ENCODE measurements at places on chromosomes 3 and 15.
A peak's percentile ranks its signal among the peaks of the same experiment; 100 is the strongest.

- DNase-seq: no peak
Measured at GRCh38 chr15:57384024-57384423, 7.7 kb downstream of the CGNL1 start.

DNA sequence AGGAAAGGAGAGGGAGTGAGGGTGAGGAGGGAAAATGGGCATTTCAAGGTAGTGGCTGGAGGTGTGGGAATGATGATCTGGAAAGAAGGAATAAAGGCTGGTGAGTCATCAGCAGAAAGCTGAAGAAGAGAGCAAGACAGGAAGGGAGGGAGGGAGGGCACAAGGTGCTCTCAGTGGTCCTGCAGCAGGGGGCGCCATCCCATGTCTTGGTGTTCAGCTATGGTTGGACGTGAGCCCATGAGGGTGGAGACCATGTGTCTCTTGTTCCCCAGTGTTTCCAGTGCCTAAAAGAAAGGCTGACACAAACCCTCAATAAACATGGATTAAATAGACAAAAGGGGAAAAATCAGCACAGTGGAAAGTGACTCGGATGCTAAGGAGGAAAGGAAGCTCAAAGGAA is 228.5 kb downstream of the NTRK3 start:
- DNase-seq: no peak

DNA sequence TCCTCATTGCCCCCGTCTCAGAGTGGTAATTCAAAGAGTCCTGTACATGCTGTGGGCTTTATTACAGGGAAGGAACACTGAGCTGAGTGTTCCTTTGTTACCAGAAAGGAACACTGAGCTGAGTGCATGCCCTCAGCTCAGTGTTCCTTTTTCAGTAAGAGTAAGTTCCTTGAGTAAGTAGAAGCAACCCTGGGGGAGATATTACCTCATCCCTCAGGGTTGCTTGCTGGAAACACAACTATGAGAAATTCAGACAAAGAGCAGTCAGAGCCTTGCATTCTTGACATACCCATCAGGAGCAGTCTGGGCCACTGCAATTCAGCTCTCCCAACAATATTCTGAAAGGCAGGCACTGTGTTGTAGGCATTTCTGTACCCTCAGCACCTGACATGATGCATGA is 17.0 kb downstream of the CHRM5 start:
- DNase-seq: peak; percentile 94

DNA sequence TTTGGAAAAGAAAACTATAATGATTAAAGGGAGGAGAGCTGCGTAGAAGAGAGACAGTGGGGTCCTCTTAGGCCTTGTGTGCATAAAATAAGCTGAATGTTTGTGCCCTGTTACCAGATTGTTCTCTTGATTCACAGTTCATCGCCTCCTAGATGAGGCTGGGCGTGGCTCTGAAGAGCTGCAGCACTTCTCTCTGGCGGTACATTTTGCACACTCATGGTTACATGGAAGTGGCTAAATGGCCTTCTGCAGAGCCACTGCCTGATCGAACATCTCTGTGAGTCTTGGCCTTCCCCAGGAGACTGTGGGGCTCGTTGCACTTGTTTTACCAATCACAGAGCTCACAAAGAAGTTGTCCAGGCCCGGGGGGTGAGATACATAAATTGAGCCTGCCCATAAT is 208.8 kb downstream of the GABRG3 start:
- no peak for DNase-seq

DNA sequence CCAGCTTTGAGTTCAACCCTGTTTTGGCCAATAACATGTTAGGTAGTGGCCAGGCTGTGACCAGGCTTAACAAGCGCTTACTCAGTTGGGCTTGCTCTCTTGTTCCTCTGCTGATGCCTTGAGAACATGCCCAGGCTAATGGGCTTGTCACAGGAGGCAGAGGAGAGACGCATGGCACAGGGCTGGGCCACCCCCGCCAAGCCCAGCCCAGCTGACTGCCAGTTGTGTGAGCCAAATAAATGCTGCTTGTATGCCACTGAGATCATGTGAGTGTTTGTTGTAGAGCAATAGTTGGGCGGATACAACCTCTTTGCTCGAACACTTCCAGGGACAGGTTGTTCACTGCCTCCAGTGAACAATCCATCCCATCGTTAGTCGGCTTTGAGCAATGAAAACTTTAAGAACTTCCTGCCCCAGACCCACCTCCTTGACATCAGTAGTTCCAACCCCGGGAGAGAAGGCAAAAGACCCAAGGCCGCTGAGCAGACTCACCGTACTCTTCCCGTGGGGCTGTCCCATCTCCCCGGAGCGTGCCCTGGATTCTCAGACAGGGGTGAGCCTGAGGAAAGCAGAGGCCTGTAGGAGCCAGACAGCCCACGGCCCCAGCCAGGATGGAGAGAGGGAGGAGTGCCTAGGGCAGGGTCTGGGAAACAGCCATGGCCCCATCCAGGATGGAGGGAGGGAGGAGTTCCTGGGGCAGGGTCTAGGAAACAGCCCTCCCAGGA is 4.1 kb downstream of the PLA2G4F start:
- peak; percentile 4 for DNase-seq

- peak; percentile 68 for DNase-seq
Measured at GRCh38 chr3:153069598-153070510, 92.2 kb upstream of the RAP2B start.

DNA sequence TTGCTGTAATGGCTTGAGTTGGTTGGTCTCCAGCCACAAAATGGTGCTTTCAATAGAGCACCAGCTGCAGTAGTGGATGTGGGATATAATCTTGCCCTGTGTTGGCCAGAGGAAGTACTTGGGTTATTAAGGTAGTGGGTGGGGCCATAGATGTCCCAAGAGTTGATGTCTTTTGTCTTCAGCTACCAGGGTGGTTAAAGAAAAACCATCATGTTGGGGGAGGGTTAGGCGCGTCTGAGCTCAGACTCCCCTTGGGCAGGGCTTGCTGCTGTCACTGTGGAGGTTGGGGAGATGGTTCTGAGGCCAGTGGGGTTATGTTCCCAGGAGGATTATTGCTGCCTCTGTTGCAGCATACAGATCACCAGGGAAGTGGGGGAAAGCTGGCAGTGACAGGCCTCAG is 46.9 kb upstream of the GADL1 start:
- DNase-seq: no peak

GRCh38 chr3:44106756-44107155 is 134.9 kb upstream of the TOPAZ1 start:
- no peak for DNase-seq

DNA sequence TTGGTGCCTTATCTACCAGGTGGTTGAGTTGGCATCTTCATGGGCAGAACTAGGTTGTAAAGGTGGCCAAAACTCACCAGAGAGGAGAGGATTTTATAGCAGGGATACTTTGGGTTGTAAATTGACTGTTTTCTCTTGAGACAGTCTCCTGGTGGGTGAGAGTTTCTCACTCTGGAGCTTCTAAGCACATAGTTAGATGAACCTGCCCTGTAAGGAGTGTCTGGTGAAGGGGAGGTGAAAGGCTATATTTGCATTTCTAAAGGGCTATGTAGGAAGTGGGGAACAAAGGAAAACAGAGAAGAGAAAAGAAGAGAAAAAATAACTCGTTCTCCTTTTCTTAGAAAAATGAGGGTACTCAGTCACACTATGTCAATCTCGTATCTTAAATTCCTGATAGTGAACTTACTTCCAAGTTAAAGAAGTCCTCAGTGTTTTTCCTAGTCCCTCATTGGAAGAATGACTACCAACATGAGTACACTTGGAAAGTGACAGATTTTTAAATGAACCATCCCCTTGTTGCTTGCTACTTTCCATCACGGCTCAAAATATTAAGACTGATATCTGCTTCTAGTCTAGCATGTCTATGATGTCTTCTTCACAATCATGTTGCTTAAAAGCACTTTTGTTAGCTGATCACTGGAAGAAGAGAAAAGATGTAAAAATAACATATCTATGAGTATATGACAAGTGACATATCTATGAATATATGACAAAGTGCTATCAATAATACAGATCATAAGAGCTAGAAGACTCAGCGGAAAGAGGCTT is 113.8 kb upstream of the P2RY1 start:
- DNase-seq: no peak

- no peak for DNase-seq
Measured at GRCh38 chr3:160856450-160856849, 100.4 kb downstream of the PPM1L start.

- no peak for DNase-seq
Measured at GRCh38 chr3:13235079-13235478, 161.8 kb upstream of the IQSEC1 start.

DNA sequence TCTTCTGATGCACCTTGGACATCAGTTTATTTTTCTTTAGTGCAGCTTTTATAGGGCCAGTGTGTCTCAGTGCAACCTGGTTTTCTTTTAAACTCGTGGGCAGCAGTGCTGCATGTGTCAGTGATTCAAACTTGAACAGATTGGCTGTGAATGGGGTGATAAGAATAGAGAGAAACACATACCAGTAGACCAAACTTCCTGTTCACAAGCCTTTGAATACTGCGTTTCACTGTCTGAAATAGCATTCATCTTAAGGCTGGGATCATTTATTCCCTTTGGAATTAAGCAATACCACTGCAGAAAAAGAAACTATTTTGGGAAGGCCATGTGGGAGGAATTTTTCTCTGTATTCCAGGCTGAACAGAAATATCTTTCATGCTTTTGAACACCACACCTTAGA is 51.7 kb downstream of the PHLDB2 start:
- peak; percentile 83 for DNase-seq

DNA sequence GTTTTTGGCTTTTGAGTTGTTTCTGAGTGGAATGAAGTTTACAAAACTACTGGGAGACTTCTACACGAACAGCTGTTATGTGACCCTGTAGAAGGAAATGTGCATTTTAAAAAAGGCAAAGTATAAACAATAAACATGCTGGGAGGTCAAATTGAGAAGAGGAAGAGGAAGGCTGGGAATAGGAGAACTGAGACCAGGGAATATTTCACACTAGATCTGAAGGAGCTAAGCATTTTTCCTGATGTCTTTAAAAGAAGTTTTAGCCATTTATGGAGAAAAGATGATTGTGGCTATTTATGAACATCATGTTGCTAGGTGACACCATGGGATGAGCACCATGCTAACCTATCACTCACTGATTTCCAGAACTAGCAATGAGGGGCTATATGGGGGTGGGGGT is 76.3 kb upstream of the FAM98B start:
- no peak for DNase-seq

- no peak for DNase-seq
Measured at GRCh38 chr3:116084999-116085791, 360.1 kb downstream of the LSAMP start.

- no peak for DNase-seq
Measured at GRCh38 chr15:91710080-91710698, 143.3 kb upstream of the SLCO3A1 start.

DNA sequence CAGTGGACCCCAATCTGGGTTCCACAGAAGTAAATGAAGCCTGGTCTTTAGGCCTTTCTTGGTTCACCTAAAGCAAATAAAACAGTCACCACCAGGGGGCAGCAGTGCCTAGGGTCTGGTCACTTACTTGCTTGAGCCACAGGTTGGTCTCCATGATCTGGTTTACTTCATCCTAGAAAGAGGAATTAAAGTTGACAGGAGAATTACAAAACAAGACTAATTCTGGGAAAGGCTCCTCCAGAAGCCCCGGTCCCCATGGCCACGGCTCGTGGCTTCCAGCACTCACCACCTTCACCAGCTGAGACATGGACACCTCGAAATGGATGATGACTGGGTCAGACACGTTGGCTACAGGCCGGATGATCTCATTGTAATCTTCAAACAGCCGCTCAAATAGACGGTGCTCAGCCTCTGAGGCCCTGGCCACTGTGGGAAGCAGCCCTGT is 2.3 kb downstream of the CHRNA3 start:
- peak; percentile 76 for DNase-seq

DNA sequence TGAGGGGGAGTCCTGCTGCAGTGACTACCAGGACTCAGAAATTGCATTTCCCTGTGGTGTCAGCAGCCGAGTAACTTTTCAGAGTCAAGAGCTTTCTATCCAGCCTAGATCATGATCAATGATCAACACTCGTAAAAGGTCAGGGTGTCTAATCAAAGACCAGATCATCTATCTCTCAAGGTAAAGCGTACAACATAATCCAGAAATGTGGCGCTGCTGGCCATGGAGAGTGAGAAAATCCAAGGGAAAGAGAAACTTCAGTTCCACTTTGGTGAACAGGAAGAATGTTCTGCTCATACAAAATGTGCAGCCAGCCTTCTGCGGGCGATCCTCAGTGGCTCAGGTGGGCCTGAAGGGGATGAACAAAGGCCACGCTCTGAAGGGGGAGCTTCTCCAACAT is 1005.8 kb upstream of the NR2F2 start:
- no peak for DNase-seq

DNA sequence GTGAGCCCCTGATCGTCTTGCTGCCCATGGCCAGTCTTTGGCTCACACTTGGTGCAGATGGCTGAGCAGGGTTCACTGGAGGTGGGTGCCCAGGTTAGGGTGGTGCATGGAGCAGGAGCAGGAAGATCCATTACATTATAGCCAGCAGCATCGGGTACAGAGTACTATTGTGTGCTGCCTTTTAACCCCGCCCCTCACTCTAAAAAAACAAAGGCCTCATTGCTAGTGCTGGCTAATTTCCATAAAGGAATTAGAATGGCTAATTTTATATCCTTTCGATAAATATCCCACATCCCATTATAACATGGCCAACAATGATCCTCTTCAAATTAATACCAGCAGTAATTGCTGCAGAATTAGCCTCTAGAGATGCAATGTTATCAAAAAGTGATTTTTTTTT is 45.8 kb upstream of the PPP4R2 start:
- no peak for DNase-seq

DNA sequence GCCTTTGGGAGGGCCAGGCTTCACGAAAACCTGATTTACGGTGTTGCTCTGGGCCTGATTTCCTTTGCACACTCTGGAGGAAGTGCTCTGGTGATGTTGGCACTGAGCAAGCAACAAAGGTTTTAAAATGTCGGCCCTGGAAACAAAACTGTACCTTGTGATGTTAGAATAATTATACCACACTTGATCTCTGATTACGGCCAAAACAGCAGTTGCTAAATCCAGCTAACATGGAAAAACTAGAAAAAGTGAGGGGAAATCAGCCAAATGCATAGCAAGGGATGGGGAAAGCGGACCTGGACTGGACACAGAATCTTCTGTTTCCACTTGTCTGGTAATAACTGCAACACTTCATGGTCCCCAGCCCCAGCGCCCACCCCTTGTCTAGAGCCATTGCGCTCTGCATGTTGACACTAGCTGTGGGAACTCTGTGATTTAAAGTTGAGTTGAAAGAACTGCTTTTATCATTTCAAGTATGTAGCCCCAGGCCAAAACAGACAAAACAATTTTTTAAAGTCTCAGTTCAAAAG is 120.1 kb downstream of the VGLL4 start:
- DNase-seq: no peak

DNA sequence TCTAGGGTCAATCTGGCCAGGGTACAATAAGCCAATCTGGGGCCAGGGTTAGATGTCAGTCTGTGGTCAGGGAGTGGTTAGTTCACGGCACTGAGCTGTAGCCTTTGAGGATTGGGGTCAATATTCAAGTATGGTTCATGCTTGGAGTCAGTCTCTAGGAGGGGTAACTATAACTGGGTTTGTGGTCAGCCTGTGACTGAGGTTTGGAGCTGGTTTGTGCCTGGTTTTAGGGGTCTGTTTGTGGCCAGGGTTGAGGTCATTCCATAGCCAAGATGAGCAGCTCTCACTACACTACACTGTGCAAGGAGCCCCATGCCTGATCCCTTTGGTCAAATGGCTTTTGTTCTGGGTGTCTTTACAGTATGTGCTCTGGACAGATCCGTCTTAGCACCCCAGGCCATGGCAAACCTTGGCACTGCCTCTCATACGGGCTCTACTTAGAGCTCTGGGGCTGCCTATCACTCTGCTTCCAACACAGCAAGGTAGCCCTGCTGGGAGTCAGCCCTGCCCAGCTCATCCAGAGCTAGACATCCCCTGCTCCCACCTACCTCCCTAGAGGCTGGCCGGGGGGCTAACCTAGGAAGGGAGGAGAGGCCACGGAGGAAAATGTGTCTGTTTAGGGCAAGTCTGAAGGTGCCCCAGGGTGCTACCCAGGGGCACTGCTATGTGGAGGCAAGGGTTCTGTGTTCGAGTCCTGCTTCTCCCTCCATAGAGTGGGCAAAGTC is 63.3 kb upstream of the CORO2B start:
- DNase-seq: no peak

Data from fibroblast of skin of scalp (primary cell).